ENCODE measurements at places on chromosomes 6 and 20.
A peak's percentile ranks its signal among the peaks of the same experiment; 100 is the strongest.

DNA sequence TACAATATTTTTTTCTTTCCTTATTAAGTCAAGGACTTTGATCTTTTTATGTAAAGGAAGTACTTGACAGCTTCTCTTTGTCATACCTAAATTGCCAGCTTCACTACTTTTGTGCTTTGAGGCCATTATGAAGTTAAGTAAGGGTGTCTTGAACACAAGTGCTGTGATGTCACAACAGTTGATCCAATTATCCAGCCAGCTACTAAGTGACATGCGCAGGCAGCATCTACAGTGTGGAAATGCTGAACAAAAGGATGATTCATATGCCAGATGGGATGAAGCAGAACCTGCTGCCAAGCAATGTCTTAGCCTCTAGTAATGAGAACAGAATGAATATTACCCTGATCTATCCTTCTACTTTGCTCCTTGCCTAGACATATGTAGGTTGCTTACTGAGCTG is 68.3 kb upstream of the TMEM244 start:
- no peak for DNase-seq

DNA sequence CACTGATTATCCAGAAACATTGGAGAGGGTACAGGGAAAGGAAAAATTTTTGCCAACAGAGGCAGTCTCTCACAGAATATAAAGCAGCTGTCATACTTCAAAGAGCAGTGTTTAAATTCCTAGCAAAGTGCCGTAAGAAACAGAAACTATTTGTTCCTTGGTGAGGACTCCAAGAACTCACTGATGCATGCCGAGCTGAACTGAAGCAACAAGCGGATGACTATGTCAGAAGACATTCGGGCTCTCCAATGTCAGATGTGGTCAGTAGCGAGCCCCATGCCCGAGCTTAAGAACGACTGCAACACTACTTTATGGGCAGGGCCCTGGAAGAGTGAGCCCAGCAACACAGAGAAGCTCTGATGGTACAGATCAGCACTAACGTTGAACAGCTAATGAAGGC is 54.7 kb downstream of the OR2B6 start:
- no peak for DNase-seq

DNA sequence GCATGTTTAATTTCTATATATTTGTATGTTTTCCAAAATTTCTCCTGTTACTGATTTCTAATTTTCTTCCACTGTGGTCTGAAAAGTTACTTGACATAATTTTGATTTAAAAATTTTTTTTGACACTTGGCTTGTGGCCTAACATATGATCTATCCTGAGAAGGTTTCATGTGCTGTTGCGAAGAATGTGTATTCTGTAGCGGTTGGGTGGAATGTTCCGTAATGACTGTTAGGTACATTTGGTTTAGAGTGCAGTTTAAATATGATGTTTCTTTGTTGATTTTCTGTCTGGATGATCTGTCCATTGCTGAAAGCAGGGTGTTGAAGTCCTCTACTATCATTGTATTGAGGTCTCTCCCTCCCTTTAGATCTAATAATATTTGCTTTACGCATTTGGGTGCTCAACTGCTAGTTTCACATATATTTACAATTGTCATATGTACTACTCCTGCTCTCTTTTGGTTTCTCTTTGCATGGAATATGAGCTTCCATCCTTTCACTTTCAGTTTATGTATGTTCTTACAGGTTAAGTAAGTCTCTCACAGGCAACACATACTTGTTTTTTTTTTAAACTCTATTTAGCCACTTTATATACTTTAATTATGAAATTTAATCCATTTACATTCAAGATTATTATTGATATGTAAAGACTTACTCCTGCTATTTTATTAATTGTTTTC is 19.5 kb upstream of the EDN1 start:
- DNase-seq = no peak

GRCh38 chr20:38181207-38181801 is 16.2 kb upstream of the TGM2 start:
- peak; percentile 63 for DNase-seq

GRCh38 chr20:49276161-49276960 is 1.5 kb downstream of the ZNFX1 start:
- peak; percentile 60 for DNase-seq

DNA sequence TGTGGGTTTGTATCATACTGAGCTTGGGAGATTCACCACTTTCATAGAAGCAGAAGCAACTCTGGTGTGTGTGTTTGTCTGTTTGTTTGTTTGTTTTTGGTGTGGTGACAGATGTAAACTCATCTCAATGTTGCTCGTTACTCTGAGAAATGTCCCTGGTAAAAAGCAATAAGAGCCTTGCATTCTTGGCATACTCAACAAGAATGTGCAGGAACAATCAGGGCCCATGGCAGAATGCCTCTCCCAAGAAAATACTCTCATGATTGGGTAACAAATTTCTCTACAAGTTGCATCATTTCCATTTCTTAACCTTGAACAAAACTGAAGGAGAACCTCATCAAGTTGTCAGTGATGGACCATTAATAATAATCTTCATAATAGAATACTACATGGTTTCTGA is 43.0 kb upstream of the PKHD1 start:
- no peak for DNase-seq

GRCh38 chr6:4084444-4085331 is 5.8 kb upstream of the FAM217A start:
- DNase-seq = no peak

DNA sequence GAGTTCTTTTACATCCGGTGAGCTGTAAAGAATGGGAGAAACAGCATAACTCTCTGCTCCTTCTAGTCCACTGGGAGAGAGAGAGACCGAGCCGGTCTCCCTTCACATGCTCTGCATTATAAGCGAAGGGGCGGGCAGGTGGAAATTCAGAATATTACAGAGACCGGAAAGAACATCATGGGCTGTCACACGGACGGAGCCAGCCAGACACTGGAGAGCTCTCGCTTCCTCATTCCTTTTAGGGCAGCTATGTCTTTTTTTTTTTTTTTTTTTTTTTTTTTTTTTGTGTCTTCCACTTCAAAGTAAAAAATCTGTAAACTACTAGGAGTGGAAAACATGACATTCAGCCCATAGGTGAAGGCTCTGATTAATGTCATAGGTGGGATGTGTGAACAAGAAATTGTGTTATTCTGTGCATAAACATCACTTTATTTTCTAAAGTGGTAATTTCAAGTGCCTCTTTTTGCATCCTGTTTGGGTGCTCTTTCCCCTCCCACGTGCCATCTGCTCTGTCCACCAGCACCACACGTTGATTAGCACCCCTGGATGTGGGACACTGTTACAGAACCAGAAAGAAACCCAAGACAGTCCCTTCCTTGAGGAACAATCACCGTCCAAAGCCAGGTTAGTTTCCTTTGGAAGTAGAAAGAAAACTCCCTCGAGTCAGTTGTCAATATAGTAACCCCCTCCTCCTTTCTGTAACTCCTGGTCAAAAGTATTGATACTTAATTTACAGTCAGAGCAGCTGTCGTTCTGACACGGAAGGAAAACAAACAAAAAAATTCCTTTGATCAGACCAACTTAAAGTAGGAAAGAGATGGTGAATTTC is at the start of gene TAGAP:
TSS of gene TAGAP (minus strand) at position 93 of the 829 bp plus-strand sequence. CDS start 845 bp downstream, outside the sequence.
- DNase-seq = peak; percentile 82

GRCh38 chr6:134060491-134061106 is 8.2 kb upstream of the SLC2A12 start:
- DNase-seq = no peak

GRCh38 chr6:148771896-148772554 is 25.2 kb downstream of the UST start:
- DNase-seq = no peak

GRCh38 chr6:168892031-168892430 is 361.6 kb downstream of the THBS2 start:
- DNase-seq = no peak

- no peak for DNase-seq
Measured at GRCh38 chr6:110493253-110493800, 16.9 kb upstream of the SLC22A16 start.

GRCh38 chr6:79435746-79436145 is 101.5 kb downstream of the LCA5 start:
- no peak for DNase-seq

GRCh38 chr6:126535138-126535537 is 195.2 kb downstream of the CENPW start:
- DNase-seq = no peak

DNA sequence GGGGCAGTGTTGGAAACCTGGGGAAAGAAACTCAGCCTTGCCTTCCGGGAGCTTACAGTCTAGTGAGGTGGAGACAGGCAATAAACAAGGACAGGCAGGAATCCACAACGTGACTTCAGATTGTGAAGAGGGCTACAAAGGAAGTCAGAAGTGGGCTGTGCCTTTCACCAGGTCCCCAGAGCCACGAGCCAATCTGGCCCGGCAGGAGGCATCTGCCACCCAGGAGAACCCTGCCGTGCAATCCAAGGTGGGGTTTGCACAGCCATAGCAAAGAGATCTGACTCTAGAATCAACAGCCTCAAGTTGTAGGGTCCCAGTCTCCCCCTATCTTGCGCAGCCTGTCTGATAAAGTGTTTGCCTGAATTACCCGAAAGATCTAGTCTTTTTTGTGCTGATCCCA is 5.5 kb downstream of the SLC32A1 start:
- no peak for DNase-seq

- DNase-seq = no peak
Measured at GRCh38 chr20:46970937-46971630, 76.4 kb downstream of the EYA2 start.

DNA sequence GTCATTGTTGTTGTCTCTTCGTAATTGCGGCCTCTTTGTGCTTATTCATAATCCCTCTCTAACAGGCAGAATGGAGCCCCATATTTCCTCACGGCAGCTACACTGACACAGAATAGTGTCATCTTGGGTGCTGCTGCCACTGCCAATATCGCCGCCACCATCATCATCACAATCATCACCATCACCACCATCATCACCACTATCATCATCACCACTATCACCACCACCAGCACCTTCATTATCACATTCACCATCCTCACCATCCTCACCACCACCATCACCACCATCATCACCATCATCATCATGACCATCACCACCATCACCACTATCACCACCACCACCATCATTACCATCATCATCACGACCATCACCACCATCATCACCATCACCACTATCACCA is 10.8 kb downstream of the NPBWR2 start:
- DNase-seq = no peak

- DNase-seq = no peak
Measured at GRCh38 chr20:62732031-62732760, 23.6 kb downstream of the NTSR1 start.

DNA sequence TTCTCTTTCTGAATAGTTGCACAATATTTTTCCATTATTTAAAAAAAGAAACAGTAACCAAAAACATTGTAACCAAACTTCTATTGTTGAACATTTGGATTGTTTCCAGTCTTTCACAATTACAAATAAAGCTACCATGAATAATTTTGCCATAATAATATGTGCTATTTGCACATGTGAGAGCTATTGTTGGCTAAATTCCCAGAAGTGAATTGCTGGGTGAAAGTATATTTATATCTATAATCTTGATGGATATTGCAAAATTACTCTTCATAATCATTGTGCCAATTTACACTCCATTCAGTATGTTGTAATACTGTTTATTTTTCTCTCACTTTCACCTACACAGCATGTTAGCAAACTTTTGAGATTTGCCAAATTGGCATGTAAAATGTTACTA is 36.6 kb upstream of the SLC22A16 start:
- no peak for DNase-seq

GRCh38 chr6:97186416-97186999 is 96.5 kb downstream of the MMS22L start:
- peak; percentile 32 for DNase-seq

- no peak for DNase-seq
Measured at GRCh38 chr20:62546606-62547005, 70.8 kb upstream of the GATA5 start.

DNA sequence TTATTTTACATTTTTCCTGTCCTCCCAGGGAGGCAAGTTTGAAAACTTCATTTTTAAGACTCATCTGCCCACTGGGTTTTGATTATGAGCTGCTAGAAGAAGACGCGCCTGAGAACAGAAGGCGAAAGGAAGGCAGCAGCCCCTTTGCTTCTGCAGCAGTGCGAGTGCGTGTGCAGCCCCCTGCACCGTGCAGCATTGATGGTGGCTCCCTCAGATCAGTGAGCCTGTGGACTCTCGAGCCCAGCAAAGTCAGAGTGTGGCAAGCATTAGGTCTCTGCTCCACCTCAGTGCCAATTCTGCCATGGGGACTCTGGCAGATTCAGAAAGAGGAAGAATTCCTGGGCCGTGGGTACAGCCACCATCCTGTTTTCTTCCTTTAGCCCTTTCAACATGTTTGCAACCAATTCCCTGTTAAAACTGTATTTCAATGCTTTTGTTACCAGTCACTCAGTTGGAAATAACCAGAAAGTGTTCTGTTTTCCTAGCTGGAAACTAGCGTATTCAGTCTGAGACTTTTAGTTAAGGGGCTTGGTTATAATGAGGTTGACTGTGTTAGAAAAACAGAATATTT is 134.8 kb upstream of the OGFRL1 start:
- no peak for DNase-seq

- DNase-seq = peak; percentile 71
Measured at GRCh38 chr20:1535420-1536175, 21.9 kb downstream of the SIRPD start.

DNA sequence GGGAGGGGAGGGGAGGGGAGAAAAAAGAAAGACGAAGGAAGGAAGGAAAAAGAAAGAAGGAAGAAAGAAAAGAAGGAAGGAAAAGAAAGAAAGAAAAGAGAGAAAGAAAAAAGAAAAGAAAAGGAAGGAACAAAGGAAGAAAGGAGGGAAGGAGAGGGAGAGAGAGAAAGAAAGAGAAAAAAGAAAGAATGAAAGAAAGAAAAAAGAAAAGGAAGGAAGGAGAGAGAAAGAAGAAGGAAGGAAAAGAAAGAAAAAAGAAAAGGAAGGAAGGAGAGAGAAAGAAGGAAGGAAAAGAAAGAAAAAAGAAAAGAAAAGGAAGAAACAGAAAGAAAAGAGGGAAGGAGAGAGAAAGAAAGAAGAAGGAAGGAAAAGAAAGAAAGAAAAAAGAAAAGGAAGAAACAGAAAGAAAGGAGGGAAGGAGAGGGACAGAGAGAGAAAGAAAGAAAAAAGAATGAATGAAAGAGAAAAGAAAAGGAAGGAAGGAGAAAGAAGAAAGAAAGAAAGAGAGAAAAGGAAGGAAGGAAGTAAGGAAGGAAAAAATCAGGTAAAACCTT is 225.3 kb downstream of the TPBG start:
- DNase-seq = no peak

DNA sequence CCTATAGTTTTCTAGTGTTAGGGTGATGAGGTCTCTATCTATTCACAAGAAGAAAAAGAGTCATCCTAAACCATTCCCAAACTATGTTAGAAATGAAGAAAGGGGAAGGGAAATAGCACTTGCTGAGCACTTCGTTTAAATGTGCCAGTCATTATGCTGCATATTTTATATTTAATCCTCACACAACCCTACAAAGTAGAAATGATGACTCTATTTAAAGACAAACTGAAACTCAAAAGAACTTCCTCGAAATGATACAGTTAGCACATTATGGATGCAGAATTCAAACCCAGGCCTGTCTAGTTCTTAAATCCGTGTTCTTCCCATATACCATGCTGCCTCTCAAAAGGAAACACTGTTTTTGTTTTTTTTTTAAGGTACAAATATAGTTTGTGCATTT is 174.6 kb downstream of the GMPR start:
- DNase-seq = no peak

Data from GM10248 (cell line).